ENCODE measurements at places on chromosomes 7 and 10.

DNA sequence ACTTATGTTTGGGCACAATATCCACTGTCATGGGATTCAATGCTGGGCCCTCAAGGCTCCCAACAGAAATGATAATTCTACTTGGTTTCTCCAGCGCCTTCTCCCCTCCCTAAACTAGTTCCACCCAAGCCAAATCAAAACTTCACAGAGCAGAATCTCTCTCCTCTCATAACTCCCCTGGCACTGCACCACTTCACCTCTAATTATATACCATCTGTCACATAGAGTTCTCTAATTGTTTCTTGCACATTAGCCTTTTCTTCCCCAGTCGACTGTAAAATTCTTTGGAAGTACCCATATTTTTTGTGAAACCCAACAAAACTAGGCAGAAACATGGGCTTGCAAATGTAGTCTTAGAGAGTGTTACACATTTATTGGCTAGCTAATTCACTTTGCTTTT, 8.1 kb downstream of the SGMS1 start:
- no peak for DNase-seq

DNA sequence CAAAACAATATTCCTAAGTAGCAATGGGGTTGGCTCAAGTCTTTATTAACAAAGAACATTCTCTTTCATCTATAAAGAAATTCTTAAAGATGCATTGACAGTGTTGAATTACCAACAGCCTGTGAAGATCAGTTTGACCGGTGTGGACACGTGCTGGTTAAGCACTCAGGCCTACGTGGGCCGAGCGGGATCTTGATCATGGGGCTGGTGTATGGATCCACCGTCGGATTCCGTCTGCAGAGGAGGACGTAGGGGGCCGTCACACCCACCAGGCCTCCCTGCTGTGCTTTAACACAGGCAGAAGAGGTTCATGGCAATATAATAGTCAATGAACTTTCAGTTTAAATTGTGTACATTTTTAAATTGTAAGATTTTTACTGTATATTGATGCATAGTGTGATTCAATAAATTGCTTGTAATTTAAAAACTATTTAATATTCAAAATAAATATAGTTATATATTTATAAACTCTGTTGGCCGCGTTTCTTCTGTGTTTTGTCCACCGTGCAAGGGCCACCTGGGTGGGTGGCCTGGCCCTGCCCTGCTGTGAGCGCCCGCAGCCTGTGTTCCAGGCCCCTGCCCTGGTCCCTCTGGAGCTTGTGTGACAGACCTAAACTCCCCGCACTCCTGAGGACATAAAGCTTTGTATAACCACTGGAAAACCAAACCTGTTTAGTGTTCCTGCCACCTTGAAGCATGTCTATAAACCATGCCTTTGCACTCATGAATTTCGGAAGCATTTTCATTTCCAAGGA, 1.9 kb upstream of the BHLHA15 start:
- no peak for DNase-seq

- no peak for DNase-seq
Observed at GRCh38 chr7:91180746-91181145, 83.5 kb upstream of the FZD1 start.

GRCh38 chr7:18901351-18901750, 216.1 kb downstream of the TWIST1 start:
- DNase-seq, result no peak

DNA sequence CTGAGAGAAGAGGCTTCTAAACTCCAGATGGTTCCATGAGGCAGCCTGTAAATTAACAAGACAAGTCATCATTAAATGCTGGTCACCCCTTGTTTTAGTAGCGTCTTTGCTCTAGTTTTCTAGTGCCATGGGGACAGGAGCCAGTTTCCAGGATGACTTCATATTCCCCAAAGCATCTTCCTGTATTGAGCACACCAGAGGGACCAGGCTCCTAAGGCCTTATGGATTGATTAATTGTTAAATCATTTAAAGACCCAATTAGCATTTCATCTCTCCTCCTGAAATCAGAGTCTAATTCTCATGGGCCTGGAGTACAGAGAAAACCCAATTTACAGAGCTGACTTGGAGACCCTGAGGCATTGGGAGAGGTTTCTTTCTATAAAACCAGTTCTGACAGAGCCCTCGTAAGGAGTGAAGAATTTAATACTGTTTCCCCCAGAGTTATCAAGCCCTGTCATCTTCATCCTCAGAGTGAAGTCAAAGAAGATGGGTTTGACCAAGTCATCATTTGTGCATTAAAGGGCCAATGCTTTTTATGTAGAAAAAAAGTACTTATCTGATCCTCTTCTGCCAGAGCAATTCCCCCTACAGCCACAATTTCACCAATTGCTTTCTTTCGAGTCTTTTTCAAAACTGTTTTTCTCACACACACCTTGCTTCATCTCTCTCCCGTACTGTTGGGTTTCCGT, 678.7 kb downstream of the SDK1 start:
- DNase-seq, result no peak

GRCh38 chr7:42700406-42701327, 211.2 kb downstream of the C7orf25 start:
- DNase-seq, result no peak

Data from activated T-helper 1 cell treated with anti-CD3 and anti-CD28 coated beads, Interleukin-2, amount 50 U/mL, for 16 hours (primary cell).